Cardiac atrium fibroblast (primary cell): ENCODE measurements at places on chromosomes 2 and 18. TPM values are rescaled to one million over a fixed set of nuclear protein-coding genes. Genes with fewer than 3 reads are reported as not detected.

ZNF385B gene
- not detected in 2 replicates for total RNA-seq

GREB1L gene
- 0.36 and 0.97 TPM in 2 replicates for total RNA-seq

TMEM169 gene
- total RNA-seq, result 0.65 TPM in 1 of 2 replicates, not detected in the other

FSHR gene
- total RNA-seq, result not detected in 2 replicates

POTEC gene
- not detected in 2 replicates for total RNA-seq

BCL11A gene
- total RNA-seq, result not detected in 2 replicates

NT5DC4 gene
- not detected in 2 replicates for total RNA-seq

TP53I3 gene
- total RNA-seq, result 39.7 and 55.1 TPM in 2 replicates
